Stimulated activated CD8-positive, alpha-beta memory T cell treated with anti-CD3 and anti-CD28 coated beads, Interleukin-12 subunit alpha, Interleukin-12 subunit beta, amount 100 ng/mL, for 1 hour (primary cell): ENCODE measurements at places on chromosomes 11 and 22.

GRCh38 chr22:45977003-45977411, at the start of gene WNT7B:
WNT7B (minus strand) TSS chr22:45977162; CDS start chr22:45976754, 408 bp downstream.
- DNase-seq: no peak

- DNase-seq: no peak
These were observed 10.9 kb upstream of the ADA2 start for GRCh38 chr22:17229991-17230630.

- DNase-seq: no peak
These were observed 105.1 kb downstream of the HIPK3 start for GRCh38 chr11:33362051-33362910.

- DNase-seq: peak; percentile 39
These were observed 25.1 kb upstream of the RELT start for GRCh38 chr11:73350908-73351636.
